Activated CD4-positive, alpha-beta memory T cell treated with anti-CD3 and anti-CD28 coated beads for 36 hours (primary cell): ENCODE measurements at places on chromosomes 4 and X.

- no peak for DNase-seq
Observed at GRCh38 chr4:96009427-96010119, 169.7 kb downstream of the PDHA2 start.

DNA sequence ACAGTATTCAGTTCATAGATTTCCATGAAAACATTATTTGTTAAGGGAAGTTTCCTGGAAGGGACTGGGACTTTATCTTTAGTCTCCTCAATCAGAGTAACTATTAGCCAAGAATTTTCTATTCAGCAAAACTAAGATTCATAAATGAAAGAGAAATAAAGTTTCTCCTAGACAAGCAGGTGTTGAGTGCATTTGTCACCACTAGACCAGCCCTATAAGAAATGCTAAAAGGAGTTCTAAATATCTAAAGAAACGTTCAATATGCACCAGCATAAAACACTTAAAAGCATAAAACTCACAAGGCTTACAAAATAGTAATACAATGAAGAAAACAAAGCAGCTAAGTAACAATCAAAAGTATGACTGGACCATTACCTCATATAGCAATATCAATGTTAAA lies 423.0 kb downstream of the TECRL start:
- no peak for DNase-seq

DNA sequence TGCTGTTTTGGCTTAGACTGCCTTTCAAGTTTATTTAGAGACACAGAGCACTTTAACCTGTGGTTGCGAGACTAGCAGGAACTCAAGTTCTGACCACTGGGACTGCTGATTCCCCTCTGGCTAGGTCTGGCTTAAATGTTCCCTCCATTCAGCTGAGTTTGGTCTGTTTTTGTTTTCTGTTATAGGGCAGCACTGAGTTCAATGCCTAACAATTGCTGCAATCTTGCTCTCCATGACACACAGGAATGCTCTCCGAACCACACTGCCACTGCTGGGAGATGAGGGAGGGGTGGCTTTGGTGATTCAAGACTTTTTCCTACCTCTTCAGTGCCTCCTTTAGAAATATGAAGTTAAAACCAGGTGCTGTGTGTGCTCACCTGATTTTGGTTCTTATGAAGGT lies 106.3 kb upstream of the EOLA2 start:
- DNase-seq, result no peak

- DNase-seq, result no peak
Observed at GRCh38 chr4:36360755-36361154, 79.3 kb downstream of the DTHD1 start.

- peak; percentile 92 for DNase-seq
Observed at GRCh38 chr4:84582302-84582987, 482 bp upstream of the CDS1 start.

- DNase-seq, result peak; percentile 43
Observed at GRCh38 chr4:86977621-86978184, 42.9 kb downstream of the AFF1 start.

DNA sequence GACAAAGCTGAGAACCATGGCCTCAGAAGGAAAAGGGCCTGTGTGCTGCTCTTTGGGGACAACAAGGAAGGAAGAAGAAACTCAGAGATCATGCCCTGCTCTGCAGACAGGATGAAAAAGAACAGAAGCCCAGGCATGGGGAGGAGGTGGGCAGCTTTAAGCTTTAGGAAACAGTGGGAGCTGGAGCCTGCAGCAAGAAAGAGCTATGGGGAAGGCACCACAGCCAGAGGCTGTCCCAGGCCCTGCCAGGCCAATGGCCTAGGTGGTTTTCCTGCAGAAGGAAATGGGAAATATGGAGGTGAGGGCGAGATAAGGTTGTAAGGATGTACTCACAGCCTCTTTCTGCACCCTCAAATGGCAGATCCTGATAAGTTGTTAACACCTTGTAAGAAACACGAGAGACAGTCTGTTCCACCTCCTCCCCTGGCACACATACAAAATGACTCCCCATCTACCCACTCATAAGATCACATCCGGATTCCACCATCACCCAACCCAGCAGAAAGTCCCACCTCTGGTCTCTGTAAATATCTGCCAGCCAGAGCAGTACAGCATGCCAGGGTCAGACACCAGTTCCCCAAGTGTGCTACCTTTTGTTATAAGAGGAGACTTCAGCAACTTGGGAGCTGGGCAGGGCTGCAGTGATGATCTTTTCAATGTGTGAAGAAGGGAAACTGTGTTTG lies 105.2 kb downstream of the RTL5 start:
- DNase-seq, result peak; percentile 39

- DNase-seq, result no peak
Observed at GRCh38 chr4:37001688-37002436, 242.7 kb upstream of the NWD2 start.

GRCh38 chr4:128571747-128572146 lies 237.8 kb upstream of the JADE1 start:
- DNase-seq, result no peak

GRCh38 chr4:40721730-40722171 lies 28.0 kb upstream of the NSUN7 start:
- peak; percentile 47 for DNase-seq

DNA sequence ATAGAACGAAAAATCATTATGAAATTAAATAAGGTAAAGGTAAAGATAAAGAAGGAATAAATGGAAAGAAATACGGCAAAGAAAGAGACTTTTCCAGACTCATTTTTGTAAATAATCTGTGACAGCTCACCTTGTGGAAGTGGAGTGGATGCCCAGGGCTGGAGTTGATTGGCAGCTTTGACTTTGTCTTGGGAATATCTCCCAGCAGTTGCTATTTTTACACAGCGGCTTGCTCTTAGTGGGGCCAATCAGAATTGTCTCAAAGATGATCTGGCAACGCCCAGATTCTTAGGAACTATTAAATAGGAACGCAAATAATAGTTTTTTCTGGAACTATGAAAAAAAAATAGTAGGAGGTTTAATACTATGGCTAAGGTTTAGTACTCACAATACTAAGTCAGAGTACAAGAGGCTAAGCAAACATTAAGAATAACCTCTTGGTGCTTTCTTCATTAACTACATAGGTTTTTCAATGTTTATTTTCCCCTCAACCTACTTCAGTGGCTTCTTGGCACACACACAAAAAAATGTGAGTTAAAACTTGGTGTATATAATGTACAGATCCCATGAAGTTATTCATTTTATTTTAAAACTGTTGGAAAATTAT lies 132.7 kb downstream of the TRAM1L1 start:
- DNase-seq, result no peak

- DNase-seq, result no peak
Observed at GRCh38 chrX:118755633-118756032, 28.2 kb downstream of the IL13RA1 start.

- peak; percentile 24 for DNase-seq
Observed at GRCh38 chr4:38804654-38805295, at the start of gene TLR1. Gene TLR1 (minus strand): TSS chr4:38804791. CDS start chr4:38798831, 5,960 bp downstream.

GRCh38 chr4:181770971-181771370 lies 472.2 kb upstream of the TENM3 start:
- no peak for DNase-seq

GRCh38 chr4:7286798-7287197 lies 94.5 kb downstream of the SORCS2 start:
- DNase-seq, result no peak

DNA sequence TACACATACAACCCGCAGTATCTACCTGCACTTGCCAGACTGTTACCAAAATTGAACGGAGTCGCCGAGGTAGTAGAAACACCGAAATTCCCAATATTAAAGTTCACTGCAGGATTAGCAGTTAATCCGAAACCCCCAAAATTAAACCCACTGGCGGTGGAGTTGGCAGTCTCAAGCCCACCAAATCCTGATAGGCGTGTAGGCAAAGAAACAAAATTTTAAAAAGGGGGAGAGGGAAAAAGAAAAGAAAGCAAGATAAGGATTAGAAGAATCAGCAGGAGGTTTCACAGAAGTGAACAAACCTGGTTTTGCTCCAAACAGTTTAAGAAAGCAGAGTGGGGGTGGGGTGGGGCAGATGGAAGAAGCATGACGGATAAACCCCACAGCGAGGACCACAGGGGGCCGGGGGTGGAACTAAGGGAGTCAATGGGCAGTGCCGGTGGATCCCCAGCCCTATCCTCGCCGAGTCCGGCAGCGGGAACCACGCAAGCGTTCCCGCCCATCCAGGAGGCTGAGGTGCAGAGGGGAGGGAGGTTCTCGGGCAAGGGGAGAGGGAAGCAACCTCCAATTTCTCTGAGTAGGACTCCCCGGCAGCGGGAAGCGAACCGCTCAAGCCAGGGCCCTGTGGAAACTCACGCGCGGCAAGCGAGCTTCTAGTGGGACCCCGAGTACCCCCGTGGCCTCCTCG lies 599 bp downstream of the NUP54 start:
- peak; percentile 70 for DNase-seq

DNA sequence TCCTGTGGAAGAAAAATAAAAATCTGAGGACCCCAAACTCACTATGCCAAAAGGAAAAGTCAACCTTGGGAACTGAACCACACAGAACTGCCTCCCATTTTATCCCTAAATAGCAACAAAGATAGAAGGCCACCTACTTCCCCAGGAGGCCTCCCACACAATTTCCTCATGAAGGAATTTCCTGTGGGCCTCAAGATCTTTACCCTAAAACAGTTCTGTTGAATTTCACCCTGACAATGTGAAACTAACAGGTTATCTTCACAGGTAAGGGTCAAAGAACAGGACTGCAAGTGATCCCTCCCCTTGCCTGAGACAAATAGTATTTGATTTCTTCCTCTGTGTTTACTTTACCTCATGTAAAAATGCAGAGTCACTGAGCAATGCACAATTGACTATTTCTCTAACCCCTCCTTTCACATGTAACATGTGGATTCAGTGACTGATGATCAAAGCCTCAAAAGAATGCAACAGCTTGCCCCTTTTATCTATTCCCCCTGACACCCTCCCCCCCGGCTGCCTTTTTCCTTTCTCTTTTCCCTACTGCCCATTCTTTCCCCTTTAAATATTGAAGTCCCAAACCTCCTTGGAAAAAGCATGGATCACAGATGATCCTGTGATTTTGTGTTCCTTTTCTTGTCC lies 33.3 kb downstream of the MEPE start:
- DNase-seq, result no peak

DNA sequence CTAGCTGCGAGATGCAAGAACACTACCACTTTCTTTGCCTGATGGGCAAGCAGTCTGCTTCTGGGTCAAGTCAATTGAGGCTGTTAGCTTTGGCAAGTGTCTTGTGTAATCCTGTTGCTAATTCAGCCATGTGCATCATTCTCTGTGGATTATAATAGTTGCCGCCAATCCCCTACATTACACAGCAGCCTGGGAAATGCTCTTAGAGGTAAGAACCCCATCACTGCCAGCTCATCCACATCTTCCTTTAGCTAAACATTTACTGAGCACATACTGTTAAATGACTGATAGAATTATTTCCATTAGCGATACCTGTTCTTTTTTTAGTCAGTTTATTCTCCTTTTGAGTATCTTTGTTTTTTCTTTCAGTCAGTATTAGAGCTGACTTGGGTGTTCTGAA lies 116.2 kb downstream of the CBR4 start:
- no peak for DNase-seq

DNA sequence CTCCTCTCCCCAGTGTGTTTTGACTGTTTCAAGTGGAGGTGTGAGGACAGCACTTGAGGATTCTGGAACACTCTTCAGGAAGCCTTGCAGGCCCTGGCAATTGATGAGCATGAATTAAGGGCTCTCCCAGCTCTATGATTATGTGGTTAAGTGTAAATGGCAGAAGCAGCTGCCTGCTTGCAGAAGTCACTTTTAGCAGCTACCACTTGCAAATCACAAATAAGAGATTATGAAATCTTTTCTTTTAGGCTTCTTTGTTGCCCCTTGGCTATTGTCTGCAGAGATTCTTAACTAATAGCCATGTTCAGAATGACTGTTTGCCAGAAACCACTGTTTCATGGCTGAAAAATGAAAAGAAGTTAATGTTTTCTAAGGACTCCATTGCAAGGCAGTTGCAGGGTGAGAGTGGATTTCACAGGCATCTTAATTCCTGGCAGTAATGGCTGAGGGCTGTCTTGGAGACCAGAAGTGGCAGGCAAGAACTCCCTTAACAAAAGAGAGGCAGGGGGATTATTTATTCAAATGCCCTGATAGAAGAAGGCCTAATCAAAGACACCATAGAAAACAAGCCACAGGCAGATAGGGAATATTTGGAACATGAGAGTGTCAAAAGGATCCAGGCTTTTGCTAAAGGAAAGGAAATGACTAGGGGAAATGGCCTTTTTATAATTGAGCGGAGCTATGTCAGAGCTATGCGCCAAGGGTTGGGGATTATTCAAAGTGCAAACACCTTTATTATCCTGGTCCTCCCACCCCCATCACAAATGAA lies 8.3 kb upstream of the HOPX start:
- no peak for DNase-seq

- no peak for DNase-seq
Observed at GRCh38 chr4:168876106-168876505, 133.9 kb downstream of the CBR4 start.

DNA sequence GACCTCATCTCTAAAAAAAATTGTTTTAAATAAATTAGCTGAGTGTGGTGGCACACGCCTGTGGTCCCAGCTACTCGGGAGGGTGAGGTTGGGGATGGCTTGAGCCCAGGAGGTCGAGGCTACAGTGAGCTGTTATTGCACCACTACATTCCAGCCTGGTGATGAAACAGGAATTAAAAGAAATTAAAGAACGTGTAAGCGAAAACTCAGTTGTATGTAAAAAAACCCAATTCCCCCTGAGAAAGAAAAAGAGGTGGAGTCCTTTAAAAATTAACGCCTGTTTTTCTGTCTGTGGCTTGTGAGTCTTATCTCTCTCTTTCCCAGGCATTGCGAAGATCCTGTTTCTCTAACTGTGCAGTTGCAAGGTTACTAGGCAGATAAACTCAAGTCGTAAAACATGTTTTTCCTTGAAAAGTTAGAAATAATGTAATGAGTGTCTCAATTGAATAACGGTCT lies 22.1 kb downstream of the EPGN start:
- no peak for DNase-seq

DNA sequence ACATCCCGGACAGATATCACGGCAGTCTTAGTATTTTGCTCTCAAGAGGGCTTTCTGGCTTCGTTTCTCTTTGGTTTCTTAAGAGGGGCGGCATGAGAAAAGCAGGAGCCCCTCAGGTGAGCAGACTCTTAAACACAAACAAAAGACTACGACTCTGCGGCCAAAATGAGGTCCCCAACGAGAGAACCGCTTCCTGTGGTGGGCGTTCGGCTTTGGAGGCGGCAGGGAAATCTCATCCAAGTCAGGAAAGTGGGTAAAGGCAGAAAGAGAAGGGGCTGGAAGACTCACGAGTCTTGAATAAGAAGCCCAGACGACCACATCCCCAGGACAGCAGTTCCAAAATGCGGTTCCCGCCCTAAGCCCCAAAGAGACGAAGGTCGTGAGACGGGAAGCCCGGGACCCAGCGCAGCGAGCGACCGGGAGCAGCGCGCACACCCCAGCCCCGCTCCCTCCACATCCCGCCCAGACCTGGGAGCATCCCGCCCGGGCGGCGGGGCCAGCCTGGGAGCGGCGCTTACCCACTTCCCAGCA lies 409 bp downstream of the UGDH start:
- DNase-seq, result peak; percentile 64

GRCh38 chrX:69189576-69190371 lies 24.5 kb upstream of the PJA1 start:
- no peak for DNase-seq

- DNase-seq, result no peak
Observed at GRCh38 chr4:133720001-133720400, 481.6 kb downstream of the PABPC4L start.

- no peak for DNase-seq
Observed at GRCh38 chr4:152039023-152039481, 278.2 kb upstream of the GATB start.
